Sigmoid colon (tissue), 7 donors: ENCODE measurements at places on chromosomes 2 and 18. TPM values are rescaled to one million over a fixed set of nuclear protein-coding genes. Genes with fewer than 3 reads are reported as not detected.

The IL1RL2 gene
- not detected for polyA plus RNA-seq

The PLCL1 gene
- 1.2 TPM for polyA plus RNA-seq

The TSHZ1 gene
- 9.8 TPM for polyA plus RNA-seq

GRCh38 chr18:57110290-57110689 is 36.6 kb upstream of the BOD1L2 start:
- DNase-seq = no peak

- no peak for DNase-seq
Measured at GRCh38 chr2:126504949-126505348, 151.0 kb upstream of the GYPC start.

- DNase-seq = no peak
Measured at GRCh38 chr2:112916625-112917247, 5.8 kb downstream of the IL37 start.

- DNase-seq = no peak
Measured at GRCh38 chr18:47781561-47781960, 148.9 kb downstream of the SMAD2 start.
